ENCODE measurements at places on chromosomes 3 and 15. TPM values are rescaled to one million over a fixed set of nuclear protein-coding genes. Genes with fewer than 3 reads are reported as not detected.

- ATAC-seq = no peak
These were observed 5.4 kb downstream of the TGFBR2 start for GRCh38 chr3:30611613-30612436.

- ATAC-seq = no peak
These were observed 159.2 kb downstream of the CNTN6 start for GRCh38 chr3:1252061-1252430.

GRCh38 chr3:122797291-122797690 lies 2.4 kb downstream of the SLC49A4 start:
- no peak for ATAC-seq

DNA sequence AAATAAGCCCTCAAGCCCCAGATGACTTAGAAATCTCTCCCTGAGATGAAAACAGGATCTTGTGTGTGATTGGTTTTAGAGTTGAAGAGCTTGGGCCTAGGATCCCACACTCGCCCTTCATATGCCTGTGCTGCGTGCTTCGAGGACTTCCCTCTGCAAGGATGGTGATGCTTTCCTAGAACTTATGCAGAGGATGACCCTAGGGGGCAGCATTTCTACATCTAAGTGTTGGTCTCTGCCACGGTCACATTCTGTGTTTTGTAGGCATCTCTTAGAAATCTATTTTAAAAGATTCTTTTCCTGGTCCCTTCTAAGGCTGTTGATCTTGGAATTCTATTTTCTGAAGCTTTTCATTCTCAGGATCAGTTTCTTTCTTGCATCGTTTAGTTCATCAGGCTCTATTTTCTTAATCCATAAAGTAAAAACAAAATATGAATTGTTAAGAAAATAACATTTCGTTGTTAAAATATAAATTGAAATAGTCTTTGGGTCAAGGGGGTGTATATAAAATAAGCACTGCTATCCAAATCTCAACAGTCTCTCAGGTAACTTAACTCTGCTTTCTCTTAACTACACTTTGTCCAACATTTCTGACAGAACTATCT lies 45.7 kb downstream of the WDR76 start:
- peak; percentile 52 for ATAC-seq

- ATAC-seq = no peak
These were observed 940 bp upstream of the ACY1 start for GRCh38 chr3:51982352-51982837.

DNA sequence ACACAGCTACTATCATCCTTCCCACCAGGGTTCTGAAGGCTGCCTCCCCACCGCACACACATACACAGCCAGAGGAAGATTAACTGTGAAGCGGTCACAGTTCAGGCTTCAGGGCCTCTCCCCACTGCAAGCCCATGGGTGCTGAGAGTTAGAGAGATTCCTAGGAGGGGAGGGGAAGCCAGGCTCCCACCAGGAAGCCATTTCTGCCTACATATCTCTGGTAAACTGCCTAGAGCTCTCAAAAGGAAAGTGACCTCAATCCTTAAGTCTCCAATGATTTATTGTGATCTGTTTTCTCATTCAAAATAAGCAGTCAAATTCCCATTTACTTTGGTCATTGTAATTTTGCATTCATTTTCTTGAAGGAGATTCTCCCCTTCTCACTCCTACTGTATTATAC lies 141.0 kb upstream of the BNIP2 start:
- ATAC-seq = peak; percentile 32

- no peak for ATAC-seq
These were observed 5.5 kb upstream of the TPRG1 start for GRCh38 chr3:189166321-189166720.

GRCh38 chr3:33883538-33883950 lies 85.1 kb downstream of the PDCD6IP start:
- peak; percentile 52 for ATAC-seq

The PLA2G4B gene
- total RNA-seq = 6.4 TPM

The GRIP2 gene
- total RNA-seq = 3.1 TPM

The TMEM87A gene
- total RNA-seq = 73.5 TPM

Data from motor neuron (in vitro differentiated cells).